ENCODE measurements at places on chromosomes 11 and 22.

GRCh38 chr11:104991994-104992393 is 23.6 kb upstream of the CASP4 start:
- DNase-seq, result no peak

GRCh38 chr11:46952553-46952952 is 16.0 kb downstream of the CSTPP1 start:
- DNase-seq, result no peak

- DNase-seq, result no peak
Measured at GRCh38 chr22:49340406-49340805, 487.3 kb downstream of the BRD1 start.

GRCh38 chr22:27863001-27863400 is 56.1 kb downstream of the PITPNB start:
- no peak for DNase-seq

- DNase-seq, result no peak
Measured at GRCh38 chr22:37499027-37499707, 13.0 kb upstream of the MFNG start.

DNA sequence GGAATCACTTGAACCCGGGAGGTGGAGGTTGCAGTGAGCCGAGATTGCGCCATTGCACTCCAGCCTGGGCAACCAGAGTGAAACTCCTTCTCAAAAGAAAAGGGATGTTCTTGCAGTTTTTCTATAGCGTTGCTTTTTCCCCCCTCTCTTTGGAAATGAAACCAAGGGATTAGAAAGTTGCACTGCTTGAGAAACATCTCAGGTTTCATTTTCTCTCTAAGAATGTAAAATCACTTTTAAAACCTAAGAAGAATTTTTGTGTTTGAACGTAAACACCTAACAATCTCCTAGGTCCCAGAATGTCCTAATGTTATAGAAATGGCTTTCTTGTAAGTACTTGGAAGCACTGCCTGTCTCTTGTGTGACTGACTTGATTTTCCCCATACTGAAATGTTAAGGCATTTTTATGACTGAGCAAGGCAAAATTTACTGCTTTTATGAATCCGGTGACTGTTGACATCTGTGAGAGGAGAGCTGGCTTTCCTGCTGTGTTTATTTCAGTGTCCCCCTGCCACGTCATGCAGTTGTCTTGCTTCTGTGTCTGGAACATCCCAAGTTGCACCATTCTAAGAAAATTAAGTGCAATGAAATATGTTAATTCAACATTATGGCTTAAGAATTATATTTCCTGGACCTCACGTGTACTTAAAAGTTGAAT is 37.7 kb downstream of the NF2 start:
- DNase-seq, result no peak

DNA sequence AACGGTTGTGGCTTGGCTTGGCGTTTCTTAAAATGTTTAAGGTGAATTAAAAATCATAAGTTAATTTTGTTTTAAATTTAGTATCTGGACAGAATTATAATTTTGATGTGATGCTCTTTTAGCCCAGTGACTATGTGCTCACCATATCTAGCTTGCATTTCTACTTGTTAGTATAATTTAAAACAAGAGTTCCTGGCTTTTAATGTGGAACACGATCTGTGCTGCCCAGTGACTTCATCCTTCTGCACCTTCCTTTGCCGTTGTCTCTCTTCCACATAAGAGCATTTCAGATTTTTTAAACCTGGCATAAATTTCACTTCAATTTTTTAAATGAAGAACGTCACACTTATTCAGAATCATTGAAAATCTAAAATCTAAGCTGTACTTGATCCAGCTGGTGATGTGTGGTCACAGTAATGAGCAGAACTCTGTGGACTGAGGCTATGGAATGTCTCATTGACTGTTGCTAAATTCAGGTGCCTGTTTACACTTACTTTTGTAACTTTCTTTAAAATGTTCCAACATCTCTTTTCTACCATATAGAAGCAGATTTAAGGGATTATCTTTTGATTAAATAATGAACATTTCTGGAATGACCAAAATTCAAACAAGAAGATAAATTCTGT is 75.4 kb upstream of the ADSL start:
- DNase-seq, result no peak

GRCh38 chr11:3225159-3225758 is 6.6 kb upstream of the MRGPRG start:
- no peak for DNase-seq

DNA sequence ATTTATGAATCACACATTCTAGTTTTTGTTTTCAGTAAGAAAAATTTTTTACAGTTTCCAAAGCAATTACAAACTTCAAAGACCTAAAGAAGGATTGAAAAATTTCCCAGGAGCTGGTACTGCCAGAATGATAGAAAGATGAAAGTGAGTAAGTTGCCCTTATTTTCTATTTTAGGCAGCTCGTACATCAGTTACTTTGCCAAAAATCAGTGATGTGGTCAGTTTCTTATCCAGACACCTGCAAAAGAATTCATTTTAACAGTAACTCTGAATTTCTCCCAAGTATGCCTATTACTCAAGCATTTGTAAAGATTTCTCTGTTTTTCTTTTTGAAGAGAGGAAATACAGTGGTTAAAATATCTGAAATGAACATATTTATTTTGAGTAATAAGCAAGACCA is 976.3 kb upstream of the RAG2 start:
- no peak for DNase-seq

GRCh38 chr11:64053699-64054098 is 18.0 kb downstream of the FLRT1 start:
- no peak for DNase-seq

DNA sequence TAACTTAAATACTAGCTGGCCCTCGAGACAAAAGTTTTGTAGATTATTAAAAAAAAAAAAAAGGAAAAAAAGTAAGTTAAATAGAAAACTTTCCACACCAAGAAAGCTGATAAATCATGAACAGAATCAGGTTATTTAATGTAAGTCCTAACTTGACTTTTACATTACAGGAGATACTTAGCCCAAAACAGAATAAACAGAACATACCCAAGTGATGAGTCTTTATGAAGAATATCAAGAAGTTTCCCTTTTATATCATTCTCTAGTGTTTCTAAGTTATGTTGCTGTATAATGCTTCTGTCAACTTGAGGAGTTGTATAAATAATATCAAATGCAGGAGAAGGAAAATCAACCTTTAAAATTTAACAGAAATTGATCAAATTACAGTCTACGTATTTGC is 44.5 kb upstream of the RPS13 start:
- DNase-seq, result no peak

- no peak for DNase-seq
Measured at GRCh38 chr11:2849994-2850770, 35.4 kb downstream of the CDKN1C start.

DNA sequence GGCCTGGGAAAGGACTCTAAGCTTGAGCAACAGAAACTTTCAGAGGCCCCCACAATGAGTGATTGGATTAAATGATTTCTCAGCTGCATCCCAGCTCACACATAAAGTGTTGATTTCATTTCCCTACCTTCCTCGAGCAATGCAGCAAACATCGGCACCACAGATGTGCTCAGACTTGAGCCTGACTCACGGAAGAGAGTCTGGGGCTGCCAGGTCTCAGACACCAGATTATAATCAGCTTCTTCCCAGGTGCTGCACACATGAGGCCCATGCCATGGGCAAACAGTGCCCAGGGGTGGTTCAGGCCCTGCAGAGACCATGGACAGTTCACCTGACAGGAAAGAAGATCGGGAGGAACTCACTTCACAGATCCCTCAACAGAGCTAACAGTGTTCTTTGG is 226.6 kb upstream of the TENM4 start:
- no peak for DNase-seq

DNA sequence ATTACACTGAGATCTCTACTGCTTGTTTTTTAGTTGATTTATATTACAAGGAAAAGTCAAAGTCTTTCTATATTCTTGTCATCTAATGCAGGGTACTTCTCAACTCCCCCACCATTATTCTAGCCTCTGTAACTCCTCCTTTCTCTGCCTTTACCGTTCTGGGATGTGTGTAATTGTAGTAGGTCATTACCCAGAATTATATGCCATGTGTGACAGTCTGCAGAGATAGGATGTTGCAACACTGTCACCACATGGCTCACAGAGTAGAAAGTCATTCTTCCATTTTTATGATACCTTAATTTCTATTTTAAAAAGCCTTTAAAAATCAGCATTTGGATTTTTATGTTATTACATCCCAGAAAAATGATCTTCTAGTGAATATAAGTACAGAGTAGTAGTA is 32.7 kb downstream of the ZNF143 start:
- DNase-seq, result no peak

GRCh38 chr22:29193021-29193420 is 12.7 kb upstream of the EMID1 start:
- no peak for DNase-seq

DNA sequence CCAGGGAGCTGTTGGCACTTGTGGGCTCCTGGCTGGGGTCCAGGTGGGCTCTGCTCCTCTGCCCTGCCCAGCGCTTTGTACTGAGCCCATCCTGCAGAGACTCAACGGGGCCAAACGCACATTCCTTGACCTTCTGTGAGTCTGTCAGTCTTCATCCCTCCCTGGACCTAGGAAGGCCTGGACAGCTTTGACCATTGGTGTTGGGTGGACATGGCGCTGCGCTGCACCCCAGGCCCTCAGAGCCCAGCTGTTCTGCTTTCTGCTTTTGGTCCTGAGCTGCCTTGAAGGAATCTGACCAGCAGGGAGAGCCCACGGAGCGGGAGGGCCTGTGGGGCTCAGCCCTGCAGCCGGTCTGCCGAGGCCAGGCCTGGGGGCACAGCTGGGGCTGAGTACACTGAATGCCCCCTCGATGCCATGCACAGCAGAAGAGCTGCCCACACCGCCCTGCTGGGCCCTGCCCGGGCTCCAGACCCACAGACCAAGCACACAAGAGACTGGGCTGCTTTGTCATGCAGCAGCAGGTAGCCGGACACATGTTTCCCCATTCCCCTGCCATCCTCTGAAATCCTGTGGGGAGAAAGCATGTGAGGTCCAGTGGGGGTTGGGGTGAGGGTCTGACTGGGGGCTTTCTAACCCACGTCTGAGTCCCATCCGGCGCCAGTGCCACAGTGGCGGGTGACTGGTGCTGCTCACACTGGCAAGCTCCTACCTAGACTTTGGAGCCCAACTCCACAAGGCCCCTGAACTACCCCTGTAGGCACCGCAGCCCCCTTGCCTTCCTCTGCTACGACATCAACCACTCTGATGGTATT is 24.1 kb upstream of the CCDC188 start:
- no peak for DNase-seq

DNA sequence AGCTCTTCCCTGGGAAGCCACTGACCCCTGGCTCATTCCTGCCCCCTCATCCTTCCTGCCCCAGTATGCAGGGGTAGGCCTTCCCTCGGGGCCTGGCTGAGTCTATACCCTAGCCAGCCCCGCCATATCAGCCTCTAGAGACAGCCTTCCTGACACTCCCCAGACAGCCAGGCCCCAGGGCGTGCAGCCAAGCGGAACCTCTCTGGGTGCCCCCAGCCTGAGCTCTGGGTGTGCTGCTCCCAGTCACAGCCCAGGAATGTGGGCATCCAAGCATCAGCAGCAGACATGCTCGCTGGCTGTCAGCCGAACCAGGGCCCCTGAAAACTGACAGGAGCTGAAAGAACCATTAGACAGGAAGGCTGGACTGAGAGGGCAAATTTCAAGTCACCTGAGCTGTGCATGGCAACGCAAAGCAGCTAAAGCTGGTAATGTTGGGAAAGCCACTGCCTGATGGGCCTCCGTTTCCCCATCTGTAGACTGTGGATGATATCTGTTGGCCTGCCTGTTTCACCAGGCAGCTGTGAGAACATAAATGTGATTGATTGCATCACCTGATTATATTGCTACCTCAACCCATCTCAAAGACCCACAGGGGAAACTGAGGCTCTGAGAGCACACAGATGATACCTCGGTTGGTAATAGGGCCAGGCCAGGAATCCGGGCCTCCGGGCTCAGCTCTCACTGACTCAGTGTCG is 93.2 kb downstream of the LRRC32 start:
- no peak for DNase-seq

GRCh38 chr11:92162776-92163175 is 61.8 kb upstream of the FAT3 start:
- DNase-seq, result no peak

GRCh38 chr11:82118946-82119345 is 614.7 kb downstream of the FAM181B start:
- no peak for DNase-seq

DNA sequence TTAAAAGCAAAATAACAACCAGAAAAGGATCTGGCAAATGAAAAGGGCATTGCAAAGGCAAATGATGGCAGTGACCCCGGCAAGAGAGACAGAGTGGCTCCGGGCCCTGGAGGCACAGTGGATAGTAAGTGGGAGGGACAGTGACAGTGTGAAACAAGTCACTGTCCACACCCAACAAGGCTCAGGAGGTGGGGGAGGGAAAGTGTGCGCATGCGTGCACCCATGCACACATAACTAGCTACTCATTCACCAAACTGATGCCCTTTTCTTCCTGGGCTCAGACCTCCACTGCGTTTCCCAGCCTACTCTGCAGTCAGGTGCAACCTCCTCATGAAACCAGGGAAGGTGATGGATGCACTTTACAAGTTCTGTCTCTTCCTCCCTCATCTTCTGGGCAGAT is 108.4 kb downstream of the SHANK2 start:
- no peak for DNase-seq

- no peak for DNase-seq
Measured at GRCh38 chr11:84396521-84396920, 1110.4 kb upstream of the CCDC90B start.

DNA sequence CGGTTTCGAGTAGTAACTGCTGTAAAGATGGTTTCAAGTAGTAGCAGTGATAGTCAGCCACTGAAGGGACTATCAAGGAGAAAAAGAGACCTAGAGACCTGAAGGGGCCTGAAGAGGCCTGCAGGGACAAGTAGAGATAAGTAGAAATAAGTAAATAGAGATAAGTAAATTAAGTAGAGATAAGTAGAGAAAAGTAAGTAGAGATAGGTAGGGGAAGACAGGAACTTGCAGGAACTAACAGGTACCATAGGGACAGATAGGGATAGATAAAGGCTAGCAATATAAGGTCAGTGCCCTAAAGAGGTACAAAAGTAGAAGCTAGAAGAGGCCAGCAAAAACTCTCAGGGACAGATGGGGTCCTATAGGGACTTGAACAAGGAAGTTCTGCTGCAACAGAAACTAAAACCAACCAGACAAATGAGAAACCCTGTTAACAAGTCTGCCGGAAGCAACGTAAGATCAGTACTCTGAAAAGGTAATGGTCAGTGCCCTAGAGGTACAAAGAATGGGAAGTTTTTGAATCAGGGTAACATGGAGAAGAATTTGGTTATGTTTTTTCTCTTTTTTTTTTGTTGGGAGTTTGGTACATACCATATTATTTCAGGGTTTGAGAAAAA is 9.6 kb upstream of the SC5D start:
- no peak for DNase-seq

DNA sequence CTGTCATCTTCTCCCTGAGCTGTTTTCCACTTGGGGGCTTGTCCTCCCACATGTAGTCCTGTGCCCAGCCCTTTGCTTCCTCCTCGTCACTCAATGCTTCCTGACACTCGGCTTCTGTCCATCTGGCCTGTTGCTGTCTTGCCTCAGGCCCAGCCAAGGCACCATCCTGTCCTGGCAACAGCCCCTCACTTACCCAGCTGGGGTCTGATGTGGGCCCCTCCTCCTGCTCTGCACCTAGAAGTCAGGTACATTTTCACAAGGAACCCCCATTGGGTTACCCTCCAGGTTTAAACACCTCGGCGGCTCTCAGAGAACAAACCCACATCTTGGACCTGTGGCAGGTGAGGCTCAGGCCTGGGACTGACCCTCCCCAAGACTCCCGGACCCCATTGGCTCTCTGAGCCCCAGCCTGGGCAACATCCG is 784.8 kb downstream of the TBC1D22A start:
- no peak for DNase-seq

- no peak for DNase-seq
Measured at GRCh38 chr22:23549198-23549595, 30.9 kb downstream of the IGLL1 start.

GRCh38 chr11:116563028-116563711 is 209.6 kb downstream of the BUD13 start:
- no peak for DNase-seq

Data from stimulated activated CD8-positive, alpha-beta memory T cell treated with anti-CD3 and anti-CD28 coated beads, Interleukin-7, amount 100 ng/mL, for 1 hour (primary cell).